ENCODE measurements at places on chromosomes 2 and 18. TPM values are rescaled to one million over a fixed set of nuclear protein-coding genes. Genes with fewer than 3 reads are reported as not detected.

GRCh38 chr2:237859533-237860272 lies at the start of gene RAMP1:
RAMP1 (plus strand) TSS chr2:237859623; CDS start chr2:237859676, 53 bp downstream.
- DNase-seq, result peak; percentile 56

GRCh38 chr2:11726384-11726783 lies 20.0 kb upstream of the LPIN1 start:
- no peak for DNase-seq

SLC11A1 gene
- 0.05 TPM for total RNA-seq

PLCD4 gene
- total RNA-seq, result 0.18 TPM

- peak; percentile 73 for DNase-seq
Measured at GRCh38 chr2:174120346-174120745, 128.0 kb downstream of the OLA1 start.

TMEM200C gene
- total RNA-seq, result not detected

GRCh38 chr2:43519643-43520221 lies 76.1 kb downstream of the THADA start:
- DNase-seq, result no peak

PPP3R1 gene
- 75.1 TPM for total RNA-seq

MBP gene
- total RNA-seq, result 47.0 TPM

- DNase-seq, result no peak
Measured at GRCh38 chr2:145980318-145980717, 1460.4 kb upstream of the ZEB2 start.

CRYBA2 gene
- not detected for total RNA-seq

CXCR1 gene
- total RNA-seq, result not detected

DNA sequence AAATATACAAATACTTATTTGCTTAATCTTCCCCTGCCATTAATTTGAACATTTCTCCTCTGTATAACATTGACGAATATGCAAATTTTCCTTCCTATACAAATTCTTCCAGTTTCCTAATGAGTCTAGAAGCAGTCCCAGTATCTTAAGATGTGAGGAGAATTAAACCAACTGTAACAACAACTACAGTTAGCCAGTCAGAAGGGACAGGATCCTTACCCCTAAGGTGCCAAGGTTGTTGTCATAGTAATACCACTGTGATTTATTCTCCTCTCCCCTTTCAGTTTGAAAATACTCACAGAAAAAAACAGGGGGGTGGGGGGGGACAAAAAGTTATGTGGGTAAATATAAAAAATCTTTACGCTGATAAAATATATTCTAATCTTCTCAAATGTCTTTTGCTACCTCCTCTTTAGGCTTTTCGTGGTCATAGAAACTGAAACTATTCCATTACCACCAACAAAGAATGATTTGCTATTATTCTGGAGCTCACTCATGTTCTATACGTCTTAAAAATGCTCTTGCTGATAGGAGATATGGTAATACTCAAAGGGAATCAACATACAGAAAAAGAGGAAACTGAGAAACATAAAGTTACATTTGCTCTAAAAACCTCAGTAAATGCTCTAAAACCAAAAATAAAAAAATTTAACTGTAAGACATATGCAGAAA lies 107.6 kb downstream of the MEMO1 start:
- no peak for DNase-seq

TRAK2 gene
- 22.5 TPM for total RNA-seq
